ENCODE measurements at places on chromosomes 4 and X.

DNA sequence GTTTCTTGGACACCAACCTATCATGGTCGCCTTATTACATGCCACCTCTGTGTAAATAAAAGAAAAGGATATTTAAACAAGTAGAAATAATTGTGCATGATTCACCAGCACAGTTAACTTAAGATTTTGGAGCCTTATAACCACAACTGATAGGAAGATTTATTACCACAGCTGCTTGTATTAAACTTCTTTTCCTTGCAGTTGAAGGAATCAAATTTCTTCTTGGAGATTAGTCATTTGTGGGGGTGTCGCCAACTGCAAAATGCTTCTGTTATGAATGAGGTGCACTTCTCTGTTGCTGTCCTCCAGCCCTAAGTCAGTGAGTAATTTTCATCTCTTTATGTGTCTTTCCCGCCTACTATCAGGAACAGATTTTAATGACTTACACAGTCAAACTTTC lies 73.3 kb downstream of the OR13H1 start:
- DNase-seq = peak; percentile 5

DNA sequence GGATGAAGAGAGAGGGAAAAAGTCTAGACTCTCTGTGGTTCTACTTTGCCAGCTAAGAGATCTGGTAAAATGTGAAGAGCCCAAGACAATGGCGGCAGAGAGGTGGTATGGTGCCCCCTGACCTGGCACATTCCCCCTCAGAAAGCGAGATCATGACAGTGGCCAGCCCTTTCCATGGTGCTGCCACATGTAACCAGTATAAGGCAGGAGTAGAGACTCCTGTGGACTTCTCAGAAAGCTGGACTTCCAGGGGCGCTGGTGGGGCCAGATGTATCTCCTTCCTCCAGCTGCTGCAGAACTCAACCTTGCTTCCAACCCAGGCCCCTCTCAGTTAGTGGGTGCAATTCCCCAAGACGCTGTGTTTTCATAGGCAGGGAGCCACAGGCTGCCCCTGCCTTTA lies 9.6 kb downstream of the CTAG1A start:
- DNase-seq = no peak

- no peak for DNase-seq
Measured at GRCh38 chr4:163701916-163702315, 207.4 kb downstream of the TMA16 start.

DNA sequence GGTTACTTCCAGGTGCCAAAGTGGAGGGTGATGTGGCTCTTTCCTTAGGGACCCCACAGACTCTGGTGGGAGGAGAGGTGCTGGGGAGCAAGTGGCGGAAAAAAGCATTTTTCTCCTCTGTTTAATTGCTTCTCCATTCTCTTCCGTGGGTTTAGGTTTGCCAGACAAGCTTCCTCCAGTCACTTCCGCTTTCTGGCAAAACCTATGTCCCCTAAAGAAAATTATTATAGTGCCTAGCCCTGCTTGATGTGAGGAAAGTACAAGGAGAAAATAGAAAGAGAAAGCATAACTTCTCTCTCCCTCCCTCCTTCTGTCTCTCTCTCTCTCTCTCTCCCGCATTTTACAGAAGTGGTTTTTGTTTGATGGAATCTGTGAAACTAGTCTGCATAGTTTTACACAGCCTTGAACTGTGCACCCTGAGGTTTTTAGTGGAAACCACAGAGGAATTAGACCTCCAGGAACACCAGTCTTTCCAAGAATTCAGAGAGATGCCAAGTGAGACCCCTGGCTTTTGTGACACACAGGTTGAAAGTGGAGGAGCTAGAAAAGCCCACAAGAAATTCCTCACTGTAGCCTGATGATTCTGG lies 231.1 kb upstream of the ANXA3 start:
- DNase-seq = no peak

GRCh38 chr4:28432348-28433025 lies 1571.8 kb downstream of the STIM2 start:
- DNase-seq = no peak

All from T1000 (cell line).